Esophagus squamous epithelium (tissue), 5 donors: ENCODE measurements at places on chromosomes 1 and 21. TPM values are rescaled to one million over a fixed set of nuclear protein-coding genes. Genes with fewer than 3 reads are reported as not detected.

The OPTC gene
- total RNA-seq = not detected

The BARHL2 gene
- total RNA-seq = not detected

The CD1C gene
- 0.72 TPM for total RNA-seq

The ILDR2 gene
- total RNA-seq = 0.57 TPM

The MR1 gene
- total RNA-seq = 10.6 TPM

The OR2G6 gene
- not detected for total RNA-seq
